Psoas muscle (tissue), 8 donors: ENCODE measurements at places on chromosomes 7 and 10. TPM values are rescaled to one million over a fixed set of nuclear protein-coding genes. Genes with fewer than 3 reads are reported as not detected.

- no peak for DNase-seq
Observed at GRCh38 chr10:83991986-83992753, 147.1 kb upstream of the GHITM start.

NODAL gene
- total RNA-seq: not detected

TMEM209 gene
- total RNA-seq: 11.3 TPM

- DNase-seq: peak; percentile 35
Observed at GRCh38 chr7:155570171-155570958, 24.0 kb upstream of the CNPY1 start.

PAOX gene
- 3.1 TPM for total RNA-seq

BEND7 gene
- total RNA-seq: 27.6 TPM

PMPCB gene
- 48.9 TPM for total RNA-seq

GRCh38 chr7:148261523-148261922 lies 329.0 kb upstream of the C7orf33 start:
- no peak for DNase-seq

PRSS37 gene
- total RNA-seq: not detected

SPOCK2 gene
- 5.3 TPM for total RNA-seq

- no peak for DNase-seq
Observed at GRCh38 chr10:89909752-89910151, 208.4 kb downstream of the KIF20B start.

- no peak for DNase-seq
Observed at GRCh38 chr7:1753564-1753867, 83.4 kb downstream of the ELFN1 start.

DNA sequence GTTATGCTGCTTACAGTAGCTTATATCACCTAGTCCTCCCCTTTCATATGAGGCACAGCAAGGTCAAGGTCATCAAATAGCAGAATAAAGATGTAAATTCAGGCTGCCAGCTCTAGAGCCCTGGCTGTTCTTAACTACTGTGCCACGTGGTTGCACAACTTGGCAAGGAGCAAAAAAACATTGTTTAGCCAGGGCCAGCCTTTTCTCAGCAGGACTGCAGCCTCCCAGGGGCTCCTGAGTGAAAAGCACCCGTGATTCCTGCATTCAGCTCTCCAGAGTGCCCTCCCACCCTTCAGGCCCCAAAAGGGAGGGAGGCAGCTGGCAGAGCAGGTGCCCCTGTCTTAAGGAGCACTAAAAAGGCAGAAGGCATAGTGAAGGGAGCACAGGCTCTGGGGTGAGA lies 31.8 kb upstream of the TM9SF3 start:
- peak; percentile 62 for DNase-seq

CHN2 gene
- 4.6 TPM for total RNA-seq

DNA sequence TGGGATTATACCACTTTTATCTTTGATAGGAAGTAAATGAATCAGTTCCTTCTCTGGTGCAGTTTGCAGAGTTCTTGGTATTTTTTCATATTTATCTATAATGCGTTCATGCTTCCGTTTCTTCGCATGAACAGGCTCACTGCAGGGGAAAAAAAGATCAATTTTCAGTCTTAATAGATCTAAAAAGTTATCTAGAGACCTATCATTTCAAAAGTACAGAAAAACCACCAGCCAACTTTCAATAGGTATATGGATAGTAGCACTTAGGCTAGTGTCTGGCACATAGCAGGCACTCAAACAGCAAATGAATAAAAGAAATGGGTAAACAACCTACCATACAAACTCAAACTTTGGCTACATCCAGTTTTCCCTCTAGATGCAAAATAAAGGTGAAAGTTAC lies 5.5 kb downstream of the NOC3L start:
- DNase-seq: no peak

CYP2E1 gene
- total RNA-seq: 2.0 TPM

GRCh38 chr7:120229084-120229483 lies 43.9 kb upstream of the KCND2 start:
- DNase-seq: no peak

DNA sequence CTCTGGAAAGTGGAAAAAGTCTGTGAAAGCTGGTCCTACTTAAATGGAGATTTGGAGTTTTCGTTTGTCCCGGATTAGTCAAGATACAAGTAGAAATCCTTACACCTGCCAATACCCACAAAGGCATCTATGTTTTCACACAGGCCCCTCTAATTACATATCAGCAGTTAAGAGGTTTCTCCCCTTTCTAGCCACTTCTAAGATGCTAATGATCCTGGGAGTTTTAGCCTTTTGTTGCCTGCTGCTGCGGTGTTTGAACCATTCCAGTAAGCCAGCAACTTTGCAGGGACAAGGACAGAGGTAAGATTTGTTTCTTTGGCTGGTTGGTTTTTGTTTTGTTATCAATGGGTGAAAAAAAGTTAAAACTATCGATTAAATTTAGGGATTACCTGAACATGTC lies 5.8 kb upstream of the C1QL3 start:
- DNase-seq: no peak

- DNase-seq: no peak
Observed at GRCh38 chr10:34193931-34194626, 621.0 kb downstream of the PARD3 start.

DNA sequence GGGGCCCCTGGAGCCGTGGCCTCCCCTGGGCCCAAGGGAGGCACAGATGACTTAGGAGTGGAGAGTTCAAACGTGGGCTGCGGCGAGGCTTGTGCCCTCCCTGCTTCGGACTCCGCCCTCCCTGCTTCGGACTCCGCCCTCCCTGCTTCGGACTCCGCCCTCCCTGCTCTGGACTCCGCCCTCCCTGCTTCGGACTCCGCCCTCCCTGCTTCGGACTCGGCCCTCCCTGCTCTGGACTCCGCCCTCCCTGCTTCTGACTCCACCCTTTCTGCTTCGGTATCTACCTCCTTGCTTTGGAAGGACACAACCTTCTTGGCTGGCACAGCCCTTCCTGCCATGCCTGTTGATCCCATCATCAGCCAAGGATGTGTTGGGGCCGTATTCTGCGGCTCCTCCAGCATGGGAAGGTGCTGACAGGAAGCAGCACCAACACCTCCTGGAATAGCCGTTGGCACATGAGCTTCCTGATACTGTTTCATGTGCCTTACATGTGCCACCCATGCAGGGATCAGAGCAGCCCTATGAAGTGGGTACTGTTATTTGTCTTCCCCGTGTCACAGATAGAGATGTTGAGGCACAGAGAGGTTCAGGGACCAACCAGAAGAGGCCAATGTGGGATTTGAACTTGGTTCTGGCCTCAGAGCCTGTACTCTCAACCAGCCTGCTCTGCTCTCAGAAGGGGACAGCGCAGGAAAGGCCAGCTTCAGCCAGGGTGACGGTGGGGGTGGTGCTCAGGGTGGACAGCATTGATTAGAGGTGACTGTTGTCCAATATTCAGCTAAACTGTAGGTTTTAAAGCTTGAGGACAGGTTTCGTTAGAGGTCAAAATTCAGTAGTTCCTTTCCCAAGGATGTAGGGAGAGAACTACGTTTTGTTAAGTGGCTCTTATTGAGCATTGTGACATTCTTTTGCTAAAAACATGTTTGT lies 114.5 kb downstream of the NKX6-2 start:
- DNase-seq: no peak
